ENCODE measurements at places on chromosomes 3 and 15.

- no peak for DNase-seq
These were observed 8.7 kb downstream of the ZDHHC19 start for GRCh38 chr3:196202516-196202970.

GRCh38 chr15:84914351-84914750 lies 29.9 kb downstream of the SLC28A1 start:
- no peak for DNase-seq

GRCh38 chr15:68173119-68173518 lies 32.0 kb downstream of the CALML4 start:
- no peak for DNase-seq

- DNase-seq, result no peak
These were observed 230.4 kb upstream of the DCBLD2 start for GRCh38 chr3:99131876-99132275.

DNA sequence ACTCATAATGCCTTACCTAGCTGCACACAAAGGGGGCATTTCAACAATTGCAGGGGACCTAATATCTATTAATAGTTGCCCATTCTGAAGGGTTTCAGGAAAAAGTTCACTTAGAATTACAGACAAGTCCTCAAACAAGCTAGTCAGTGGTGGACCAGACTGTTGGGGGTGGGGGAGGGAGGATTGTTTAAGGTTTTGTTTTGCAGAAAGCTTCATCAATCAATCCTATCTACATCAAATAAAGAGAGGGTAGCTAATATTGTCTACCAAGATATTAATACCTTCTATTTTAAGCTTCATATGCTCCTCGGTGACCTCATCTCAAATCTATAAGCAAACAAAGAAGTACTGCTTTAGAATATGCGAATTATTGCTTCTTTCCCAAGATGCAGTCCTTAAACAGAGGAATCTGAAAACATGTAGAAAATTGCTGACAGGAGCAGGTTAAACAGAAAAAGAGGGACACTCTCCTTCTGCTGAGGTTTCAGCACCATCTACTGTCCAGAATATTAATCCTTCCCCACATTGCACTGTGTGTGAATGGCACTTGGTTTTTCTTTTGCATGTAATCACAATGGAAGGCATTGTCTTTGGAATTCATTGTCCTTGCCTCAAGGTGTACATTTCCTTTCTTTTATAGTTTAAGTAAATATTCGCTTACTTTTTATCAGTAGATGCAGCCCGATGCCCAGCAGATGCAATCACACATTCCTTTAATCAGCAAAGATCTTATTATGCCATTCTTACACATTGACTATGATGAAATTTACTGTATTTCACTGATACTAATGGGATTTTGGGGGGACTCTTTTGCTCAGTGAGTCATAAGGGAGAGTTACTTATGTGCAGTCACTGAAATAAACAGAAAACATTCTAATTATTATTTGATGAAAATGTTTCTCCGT lies 94.7 kb downstream of the IL5RA start:
- peak; percentile 22 for DNase-seq

GRCh38 chr3:155727836-155728235 lies 17.0 kb downstream of the PLCH1 start:
- DNase-seq, result no peak

DNA sequence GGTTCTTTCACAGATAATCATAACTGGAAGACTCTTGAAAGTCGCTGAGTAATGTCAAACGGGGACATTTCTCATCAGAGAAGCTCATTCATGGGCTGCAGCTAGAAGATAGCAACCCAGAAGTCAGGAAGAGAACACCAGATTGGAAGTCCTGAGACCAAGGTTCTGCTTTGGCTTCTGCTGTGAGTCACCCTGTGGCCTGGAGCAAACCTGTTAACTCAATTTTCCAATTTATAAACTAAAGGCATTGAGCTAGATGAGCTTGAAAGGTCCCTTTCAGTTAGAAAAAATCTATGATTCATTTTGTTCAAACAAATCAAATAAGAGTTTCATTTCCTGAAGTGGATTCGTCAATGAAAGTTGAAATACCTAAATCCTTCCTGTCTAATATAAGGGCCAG lies 402.2 kb downstream of the EPHB1 start:
- peak; percentile 28 for DNase-seq
